ENCODE measurements at places on chromosomes 2 and 18.

DNA sequence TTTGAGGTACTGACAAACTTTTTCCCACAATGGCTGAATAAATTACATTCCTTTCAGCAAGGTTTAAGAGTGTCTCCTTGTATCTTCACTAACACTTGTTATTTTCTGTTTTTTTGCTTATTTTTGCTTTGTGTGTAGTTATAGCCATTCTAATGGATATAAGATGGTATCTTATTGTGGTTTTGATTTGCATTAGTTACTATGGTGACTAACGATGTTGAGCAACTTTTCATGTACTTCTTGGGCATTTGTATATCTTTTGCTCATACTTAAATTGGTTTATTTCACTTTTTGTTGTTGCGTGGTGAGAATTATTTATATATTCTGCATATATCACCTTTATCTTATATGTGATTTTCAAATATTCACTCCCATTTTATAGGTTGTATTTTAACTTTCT lies 79.9 kb upstream of the FSIP2 start:
- no peak for DNase-seq

- no peak for DNase-seq
Measured at GRCh38 chr18:25805939-25806338, 284.5 kb downstream of the SS18 start.

DNA sequence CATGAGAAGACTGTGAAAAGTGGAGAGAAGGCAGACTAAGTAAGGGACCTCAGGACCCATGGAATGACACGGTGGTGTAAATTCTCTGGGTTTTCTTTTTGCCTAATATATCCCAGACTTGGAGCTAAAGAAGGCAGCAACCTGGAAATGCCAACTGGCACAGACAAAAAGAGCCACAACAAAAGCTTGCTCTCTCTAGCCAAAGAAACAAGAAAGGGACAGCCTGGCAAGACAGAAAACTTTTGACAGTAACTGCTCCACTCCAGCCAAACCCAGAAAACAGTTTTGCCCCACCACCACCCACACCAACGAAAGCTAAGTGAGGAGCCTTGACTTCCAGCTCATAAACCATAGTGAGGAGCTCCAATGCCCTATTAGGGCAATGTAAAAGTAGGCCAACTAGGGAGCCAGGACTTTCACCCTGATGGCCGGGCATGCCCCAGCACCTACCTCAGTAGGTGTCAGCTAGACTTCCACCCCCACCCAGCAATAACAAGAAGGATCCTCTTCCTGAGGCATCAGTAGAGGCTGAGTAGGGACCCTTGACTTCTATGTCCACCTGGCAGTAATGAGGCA lies 35.5 kb downstream of the PELI1 start:
- DNase-seq, result no peak

- no peak for DNase-seq
Measured at GRCh38 chr2:73418343-73418742, 32.7 kb downstream of the ALMS1 start.

DNA sequence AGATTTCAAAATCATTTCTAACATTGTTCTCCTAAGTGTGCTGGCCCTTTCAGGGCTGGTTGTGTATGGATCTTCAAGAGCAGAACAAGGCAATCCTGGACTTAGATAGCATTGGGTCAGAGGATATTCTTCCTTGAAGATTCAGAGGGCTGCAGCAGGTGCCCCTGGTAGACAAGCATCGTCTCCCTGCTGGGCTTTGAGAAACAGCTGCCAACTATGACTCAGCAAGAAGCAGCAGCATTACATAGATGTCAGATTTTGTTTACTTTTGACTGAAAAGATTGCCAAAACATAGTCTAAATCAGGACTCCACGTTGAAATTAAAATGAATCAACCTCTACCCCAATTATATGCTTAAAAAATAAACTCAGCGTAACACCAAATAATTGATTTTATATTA lies 618.8 kb downstream of the SOCS6 start:
- no peak for DNase-seq

DNA sequence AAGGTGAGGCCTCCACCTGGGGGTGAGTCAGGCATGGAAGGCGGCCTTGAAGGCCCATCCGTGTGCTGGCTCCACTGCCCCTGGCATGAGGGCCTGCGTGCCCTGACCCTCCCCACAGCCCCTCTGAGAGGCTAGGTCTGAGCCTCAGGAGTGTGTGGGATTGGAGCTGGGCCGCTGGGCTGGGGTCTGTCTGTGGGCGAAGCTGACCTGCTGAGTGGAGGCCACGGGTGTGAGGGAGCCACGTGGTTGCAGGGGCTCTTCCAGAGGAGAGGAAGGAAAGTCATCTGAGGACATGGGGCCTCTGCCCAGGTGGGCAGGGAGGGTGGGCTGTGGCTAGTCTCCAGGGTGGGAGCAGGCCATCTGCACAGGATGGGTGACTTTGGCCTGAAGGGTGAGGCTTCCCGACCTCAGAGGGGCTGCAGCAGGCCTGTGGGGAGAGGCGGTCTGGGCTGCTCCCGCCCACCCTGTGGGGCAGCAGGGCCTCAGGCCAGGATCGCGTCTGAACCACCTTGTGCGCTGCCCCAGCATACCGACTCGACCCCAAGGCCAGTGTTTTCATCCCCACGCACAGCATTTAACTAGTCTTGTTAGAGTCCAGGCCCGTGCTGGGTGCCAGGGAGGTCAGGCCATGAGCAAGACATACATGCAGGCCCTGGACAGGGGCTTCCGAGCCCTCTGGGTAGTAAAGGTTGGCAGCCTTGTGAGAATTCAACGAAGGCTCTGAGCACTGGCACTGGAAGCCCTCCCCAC lies 11.2 kb downstream of the ARHGEF4 start:
- no peak for DNase-seq

GRCh38 chr2:109109342-109109741 lies 19.7 kb upstream of the SH3RF3 start:
- DNase-seq, result no peak
